ENCODE measurements at places on chromosomes 4 and X.

DNA sequence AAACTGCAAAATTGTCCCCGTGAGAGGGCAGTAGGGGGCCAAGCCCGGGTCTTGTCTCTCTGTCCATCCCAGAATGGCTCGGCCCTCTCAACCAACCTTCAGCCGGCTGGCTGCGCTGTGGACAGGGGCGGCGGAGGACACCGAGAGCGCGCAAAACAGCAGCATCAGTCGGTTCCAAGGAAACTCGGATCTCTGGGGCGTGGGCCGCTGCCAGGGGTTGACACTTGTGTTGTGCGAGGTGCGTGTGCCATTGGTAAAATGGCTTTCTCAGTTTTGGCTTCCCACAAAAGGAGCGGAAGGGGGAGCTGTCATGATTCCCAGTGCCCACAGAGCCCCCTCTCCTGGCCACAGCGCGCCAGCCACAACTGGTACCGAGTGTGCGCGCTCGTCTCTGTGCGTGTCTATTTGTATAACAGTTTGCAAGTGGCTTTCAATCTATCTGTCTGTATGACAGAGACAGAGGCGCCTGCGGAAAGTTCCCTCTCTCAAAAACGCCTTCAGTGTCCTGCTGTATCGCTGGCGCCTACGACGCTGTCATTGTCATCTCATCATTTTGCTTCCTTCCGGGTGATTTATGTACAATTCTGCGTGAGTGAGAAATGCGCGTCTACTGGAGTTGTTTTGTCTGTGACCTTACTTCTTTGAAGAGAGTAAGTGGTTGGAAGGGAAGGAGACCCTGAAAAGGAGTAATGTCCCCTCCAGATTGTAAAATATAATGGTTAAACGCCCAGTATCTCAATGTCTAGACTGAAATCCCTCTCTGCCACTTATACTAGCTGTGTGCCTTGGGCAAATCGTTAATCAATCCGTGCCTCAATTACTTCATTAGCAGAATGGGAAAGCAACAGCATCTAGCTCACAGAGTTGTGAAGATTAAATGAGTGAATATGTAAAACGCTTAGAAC, 1.8 kb downstream of the DKK2 start:
- peak; percentile 10 for DNase-seq

DNA sequence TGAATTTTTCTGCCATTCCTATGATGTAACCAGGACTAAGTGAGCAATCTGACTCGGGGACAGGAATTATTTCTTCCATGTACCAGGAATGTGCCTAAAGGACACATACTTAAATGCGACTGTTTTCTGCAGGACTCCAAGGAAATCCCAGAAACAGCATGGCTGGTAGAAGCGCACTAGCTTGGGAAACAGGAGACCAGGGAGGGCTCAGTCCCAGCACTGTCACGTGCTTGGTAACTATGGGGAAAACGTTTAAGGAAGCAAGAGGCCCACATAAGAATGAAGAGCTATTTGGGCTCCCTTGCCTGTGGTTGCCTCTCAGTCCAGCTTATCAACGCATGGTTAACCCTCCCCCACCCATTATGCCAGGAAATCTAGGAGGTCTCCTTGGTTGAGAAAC, 19.6 kb downstream of the MPP1 start:
- DNase-seq = no peak

DNA sequence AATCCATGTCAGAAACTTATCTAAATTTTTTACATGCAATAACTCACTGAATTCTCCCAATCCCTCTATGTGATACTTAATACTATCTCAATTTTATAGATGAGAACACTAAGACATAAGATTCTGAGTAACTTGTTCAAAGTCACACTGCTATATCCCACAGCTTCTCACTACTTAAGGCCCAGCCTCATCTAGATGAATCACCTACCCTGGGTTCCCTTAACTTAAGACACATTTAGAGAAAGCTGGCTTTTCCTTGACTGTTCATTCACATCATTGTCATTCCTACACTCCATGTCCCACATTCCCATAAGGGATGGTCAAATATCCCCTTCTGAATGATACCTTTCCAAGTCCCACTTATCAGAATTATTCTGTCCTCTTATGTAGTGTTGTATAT, 21.0 kb downstream of the TNIP3 start:
- no peak for DNase-seq

DNA sequence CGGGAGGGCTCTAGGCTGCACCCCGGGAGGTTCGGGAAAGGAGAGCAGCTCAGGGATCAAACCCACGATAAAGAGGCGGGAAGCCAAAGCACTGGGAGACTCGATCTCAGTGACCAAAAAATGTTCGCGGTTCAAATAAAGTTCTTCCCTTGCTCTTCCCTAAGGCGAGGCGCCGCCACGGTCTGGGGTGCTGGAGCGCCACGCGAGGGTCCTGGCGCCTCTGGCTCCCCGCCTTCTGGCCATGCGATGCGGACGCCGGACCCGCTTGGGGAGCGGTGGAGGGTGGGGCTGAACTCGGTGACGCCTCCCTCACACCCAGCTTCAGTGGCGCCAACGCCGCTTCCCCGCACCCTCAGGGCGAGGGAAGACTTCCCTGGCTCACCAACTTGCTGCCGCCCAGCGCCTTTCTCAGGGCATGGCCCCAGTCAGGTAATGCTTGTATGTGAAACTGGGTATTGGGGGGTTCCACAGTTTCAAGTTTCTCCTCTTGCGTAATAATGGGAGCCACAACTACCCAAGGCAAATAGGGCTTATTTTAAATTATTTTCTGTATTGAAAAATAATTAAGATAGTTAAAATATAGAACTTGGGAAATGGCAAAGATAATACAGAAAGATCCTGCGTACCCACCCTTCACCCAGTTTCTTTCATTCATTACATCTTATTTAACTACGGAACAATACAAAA, at the start of gene QRFPR:
Gene QRFPR (minus strand): TSS at position 243 of the 687 bp plus-strand sequence. CDS start 371 bp downstream, outside the sequence.
- DNase-seq = no peak

GRCh38 chr4:69092190-69092589, 4.1 kb upstream of the UGT2B7 start:
- no peak for DNase-seq

DNA sequence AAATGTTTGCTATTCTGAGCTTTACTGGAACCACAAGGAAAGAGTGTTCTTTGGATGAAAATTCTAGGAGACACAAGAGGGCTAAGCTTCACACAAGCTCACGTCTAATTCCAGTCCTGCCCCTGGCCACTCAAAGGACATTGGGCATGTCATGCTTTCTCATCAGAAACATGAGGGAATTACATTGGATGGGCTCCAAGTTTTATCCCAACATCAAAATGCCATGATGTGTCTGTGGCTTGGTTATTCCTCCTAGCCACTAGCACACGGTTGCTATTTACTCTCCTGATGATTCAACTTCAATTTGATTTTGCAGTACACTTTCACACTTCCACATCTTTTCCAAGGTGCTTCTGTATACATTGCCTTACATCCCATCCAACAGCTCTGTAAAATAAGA, 149.6 kb upstream of the FAM9B start:
- no peak for DNase-seq

DNA sequence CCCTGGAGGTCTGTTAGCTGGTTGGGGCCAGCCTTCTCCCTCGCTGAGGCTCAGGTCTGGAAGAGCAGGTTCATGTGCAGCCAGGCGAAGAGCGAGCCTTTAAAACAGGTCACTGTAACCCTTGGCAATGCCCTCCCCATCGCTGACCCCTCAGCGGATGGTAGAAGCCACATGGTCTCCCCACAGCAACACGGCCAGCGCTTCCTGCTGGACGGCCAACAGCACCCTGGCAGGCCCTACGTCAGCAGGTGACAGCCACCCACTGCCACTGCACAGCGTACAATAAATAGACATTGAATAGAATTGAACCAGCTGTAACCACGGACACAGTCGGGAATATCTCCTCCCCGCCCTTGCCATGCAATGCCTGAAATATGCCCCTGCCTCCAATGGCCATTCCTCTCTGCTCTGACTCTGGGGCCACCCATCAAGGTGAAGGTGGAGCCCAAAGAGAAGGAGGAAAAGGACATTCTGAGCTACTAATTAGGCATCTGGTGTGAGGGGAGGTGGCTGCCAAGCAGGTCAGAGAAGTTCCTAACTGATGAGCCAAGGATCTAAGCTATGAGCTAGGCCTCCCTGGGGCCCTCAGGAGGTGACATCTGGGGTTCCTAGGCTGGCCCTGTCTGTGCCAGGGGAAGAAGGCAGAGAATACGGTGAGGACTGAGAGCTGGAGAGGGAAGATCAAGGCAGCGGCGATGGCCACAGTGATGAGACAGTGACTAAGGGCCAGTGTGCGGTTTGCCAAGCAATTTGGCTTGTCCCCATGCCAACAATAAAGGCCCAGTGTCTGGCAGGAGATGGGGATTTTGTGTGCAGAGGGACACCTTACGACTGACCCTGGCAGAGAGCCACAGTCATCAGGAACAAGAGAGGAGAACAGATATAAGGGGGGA, 202.3 kb downstream of the BCOR start:
- DNase-seq = no peak

- DNase-seq = no peak
These were observed 11.8 kb downstream of the DAPP1 start for GRCh38 chr4:99828477-99828876.

GRCh38 chrX:113644426-113644825, 803.8 kb upstream of the AMOT start:
- DNase-seq = no peak

- DNase-seq = no peak
These were observed 18.5 kb downstream of the TMEM164 start for GRCh38 chrX:110021258-110022022.

DNA sequence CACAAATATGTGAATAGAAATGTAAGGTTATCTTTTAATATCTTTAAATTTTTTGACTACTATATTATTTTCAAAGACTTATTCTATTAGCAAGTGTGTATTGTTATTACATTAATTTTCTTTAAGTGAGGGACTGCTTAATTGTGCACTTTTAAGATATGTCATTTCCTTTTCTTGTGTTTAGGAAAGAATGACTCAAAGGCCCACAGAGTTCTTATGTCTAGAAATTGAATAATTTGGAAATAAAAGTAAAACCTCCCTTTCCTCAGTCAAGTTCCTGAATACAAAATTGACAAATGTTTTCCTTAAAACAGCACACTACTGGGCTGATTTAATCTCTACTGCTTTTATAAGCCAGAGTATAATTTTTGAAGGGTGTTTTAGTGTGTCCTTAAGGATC, 169.7 kb downstream of the TMEM47 start:
- no peak for DNase-seq

GRCh38 chrX:47191331-47191730, 2.3 kb upstream of the UBA1 start:
- DNase-seq = no peak

DNA sequence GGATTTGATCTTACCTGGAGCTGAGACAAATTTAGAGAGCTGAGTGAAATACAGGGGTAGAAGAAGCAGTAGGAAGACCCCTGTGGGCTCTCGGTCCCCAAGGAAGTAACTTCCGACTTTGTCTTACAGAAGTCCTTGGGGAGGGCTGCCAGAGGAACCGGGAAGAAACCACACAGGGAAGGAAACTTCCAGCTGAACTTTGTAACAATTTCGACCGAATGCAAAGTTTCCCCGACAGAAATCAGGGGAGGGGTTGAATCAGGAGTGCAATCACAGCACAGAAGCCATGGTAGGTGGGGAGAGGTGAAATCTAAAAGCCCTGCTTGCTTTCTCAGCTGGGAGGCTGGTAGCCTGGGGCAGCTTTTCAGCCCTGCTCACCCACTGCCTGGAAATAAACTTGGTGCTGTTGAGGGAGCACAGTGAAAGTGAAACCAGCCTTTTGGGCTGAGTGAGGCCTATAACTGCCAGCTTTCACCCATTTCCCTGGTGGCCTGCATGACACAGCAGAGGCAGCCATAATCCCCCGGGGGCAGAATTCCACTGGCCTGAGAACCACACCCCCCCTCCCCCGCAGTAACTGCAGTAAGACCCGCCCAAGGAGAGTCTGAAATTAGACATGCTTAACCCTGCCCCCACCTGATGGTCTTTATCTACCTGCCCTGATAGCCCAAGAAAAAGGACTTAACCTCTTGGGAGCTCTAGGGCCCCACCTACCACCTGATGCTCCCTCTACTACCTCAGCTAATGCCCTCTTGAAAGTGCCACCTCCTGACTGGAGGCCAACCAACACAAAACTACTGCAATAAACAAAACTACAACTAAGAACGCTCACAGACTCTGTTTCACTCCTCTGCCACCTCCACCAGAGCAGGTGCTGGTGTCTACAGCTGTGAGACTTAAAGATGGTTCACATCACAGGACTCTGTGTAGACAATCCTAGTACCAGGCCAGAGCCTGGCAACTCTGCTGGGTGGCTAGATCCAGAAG, 248.2 kb downstream of the PARM1 start:
- DNase-seq = no peak

- DNase-seq = no peak
These were observed 339.7 kb upstream of the PCDH7 start for GRCh38 chr4:30380404-30380998.

DNA sequence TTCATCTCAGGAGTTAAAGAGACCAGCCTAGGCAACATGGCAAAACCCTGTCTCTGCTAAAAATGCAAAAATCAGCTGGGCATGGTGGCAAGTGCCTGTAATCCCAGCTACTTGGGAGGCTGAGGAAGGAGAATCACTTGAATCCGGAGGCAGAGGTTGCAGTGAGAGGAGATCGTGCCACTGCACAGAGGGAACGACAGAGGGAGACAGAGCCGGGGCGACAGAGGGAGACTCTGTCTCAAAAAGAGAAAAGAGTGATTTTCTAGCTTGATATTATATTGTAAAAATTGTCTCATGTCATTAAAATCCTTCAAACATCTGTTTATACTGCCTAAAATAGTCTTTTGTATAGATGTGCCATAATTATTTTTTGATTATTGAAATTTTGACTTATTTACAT, 225.4 kb upstream of the AGA start:
- no peak for DNase-seq

GRCh38 chr4:72817012-72817411, 248.0 kb upstream of the ADAMTS3 start:
- no peak for DNase-seq

DNA sequence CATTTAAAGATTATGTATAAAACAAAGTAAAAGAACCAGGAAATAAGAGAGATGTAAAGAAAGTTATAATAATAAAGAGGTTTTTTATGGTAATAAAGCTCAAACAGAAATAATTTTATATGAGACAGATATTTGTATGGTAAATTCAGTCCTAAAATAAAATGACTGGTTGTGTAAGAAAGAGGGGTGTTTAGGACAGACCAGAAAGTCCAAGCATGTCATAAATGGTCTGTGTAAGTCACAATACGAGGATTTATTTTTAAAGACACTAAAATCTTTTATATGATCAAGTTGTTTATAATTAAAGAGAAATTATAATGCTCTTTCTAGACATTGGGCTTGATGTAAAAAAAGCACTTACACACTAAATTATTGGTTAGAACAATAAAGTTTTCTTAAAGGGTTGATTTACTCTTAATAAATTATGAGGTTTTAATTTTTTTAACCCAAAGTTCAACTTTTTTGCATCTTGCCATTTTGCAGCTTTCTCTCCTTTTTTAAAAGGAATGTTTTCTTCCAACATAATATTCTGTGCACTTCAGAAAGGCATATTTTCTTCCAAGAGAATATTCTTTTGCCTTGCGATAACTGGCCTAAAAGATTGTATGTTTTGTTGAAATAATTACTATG, 61.9 kb upstream of the TCEAL2 start:
- no peak for DNase-seq
